ENCODE measurements at places on chromosomes 12 and 14.
A peak's percentile ranks its signal among the peaks of the same experiment; 100 is the strongest.

GRCh38 chr12:132124766-132125425, 19.2 kb downstream of the DDX51 start:
- no peak for DNase-seq

DNA sequence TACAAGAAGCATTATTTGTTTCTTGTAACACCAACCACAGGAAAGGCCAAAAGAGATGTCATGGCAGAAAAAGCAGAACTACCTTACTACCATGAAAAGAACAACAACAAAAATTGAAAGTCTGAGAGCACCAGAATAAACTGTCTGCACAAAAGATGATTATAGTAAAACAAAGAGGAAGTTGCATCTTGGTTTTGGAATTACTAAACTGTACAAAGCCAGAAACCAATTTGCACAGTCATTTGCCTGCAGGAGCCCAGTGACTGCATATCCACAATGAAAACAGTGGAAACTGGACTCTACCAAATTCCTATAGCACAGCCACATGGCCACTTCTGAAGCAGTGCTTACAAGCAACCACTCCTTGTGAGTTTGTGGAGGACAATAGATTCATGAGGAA, 276.2 kb downstream of the SSPN start:
- peak; percentile 24 for DNase-seq

DNA sequence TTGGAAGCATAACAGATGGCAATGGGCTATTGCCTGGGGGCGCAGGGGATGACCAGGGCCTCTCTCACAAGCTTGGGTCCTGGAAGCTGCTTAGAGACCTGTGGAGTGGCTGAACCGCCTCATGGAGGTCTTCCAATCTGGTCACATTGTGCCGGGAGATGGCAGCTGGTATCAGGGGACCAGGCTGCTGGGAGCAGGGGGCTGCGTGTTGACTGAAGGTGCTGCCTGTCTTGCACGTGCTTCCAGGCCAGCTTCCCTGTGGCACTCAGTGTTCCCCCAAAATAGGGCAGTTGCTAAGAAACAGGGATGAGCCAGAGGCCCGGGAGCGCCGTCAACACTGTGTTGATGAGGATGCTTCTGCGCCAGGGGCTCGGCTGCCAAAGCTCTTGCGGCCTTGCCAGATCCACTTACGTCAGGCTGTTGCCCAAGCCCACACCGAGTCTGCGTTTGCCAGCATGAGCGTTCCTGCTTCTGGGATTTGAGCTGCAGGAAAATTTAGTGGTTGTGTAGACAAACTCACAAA, 39.8 kb downstream of the ELK3 start:
- DNase-seq, result peak; percentile 94

DNA sequence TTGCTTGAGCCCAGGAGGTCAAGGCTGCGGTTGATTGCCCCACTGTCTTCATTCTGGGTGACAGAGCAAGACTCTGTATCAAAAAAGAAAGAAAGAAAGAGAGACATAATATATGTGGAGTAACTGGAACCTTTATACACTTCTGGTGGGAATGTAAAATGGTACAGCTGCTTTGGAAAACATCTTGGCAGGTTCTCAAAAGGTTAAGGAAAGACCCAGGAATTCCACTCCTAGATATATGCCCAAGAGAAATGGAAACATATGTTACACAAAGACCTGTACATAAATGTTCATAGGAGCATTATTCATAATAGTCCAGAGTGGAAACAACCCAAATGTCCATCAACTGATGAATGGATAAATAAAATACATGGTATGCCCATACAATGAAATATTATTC, 7.2 kb downstream of the RBMS2 start:
- no peak for DNase-seq

GRCh38 chr12:113395119-113395518, 8.6 kb downstream of the SDS start:
- no peak for DNase-seq

DNA sequence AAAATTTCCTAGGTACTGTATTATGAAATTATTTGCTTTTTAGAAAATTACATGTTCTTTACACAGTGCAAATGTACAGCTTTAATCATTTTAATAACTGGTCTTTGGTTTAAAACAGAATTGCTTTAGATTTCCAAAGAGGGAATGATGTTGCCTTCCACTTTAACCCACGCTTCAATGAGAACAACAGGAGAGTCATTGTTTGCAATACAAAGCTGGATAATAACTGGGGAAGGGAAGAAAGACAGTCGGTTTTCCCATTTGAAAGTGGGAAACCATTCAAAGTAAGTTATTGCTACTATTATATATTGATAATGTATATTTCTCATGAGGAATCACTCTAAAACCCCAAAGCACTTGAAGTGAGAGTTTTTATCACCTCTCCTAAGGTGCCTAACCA, 13.4 kb downstream of the LGALS3 start:
- DNase-seq, result no peak

- DNase-seq, result no peak
Measured at GRCh38 chr12:132448463-132448820, 41.5 kb upstream of the FBRSL1 start.

DNA sequence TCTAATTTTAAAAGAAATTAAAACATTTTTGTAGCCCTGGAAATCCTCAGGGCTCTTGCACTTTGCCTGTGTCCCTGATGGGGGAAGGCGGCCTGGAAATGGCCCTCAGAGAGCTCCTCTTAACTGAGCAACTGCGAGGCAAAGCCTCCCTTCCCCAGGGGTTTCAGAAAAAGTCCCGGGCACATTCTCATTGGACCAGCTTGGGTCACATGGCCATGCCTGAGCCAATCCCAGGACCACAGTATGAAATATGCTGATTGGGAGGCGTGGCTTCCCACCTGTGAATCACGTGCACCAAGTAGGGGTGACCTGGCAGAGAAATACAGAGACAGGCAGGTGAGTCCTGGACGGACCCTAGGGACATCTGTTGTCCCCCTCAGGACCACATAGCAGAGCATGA, 90.4 kb upstream of the SFSWAP start:
- no peak for DNase-seq

DNA sequence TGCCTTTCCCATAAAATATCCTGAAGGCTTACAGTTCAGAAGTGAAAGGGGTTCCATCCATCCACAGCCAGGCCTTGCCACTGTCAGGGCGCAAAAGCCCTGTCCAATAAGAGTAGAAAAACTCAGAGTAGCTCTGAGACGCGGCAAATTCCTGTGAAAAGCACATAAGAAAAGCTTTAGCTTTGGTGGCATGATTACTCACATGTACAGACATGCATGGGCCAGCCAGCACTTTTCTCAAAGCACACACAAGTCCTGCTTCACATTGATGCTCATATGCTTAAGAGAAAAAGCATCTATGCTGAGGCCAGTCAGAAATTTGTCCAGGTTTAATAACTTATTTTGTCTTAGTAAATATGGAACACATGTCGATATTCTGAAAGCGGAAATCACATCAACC, 25.5 kb downstream of the CLEC1A start:
- DNase-seq, result no peak

DNA sequence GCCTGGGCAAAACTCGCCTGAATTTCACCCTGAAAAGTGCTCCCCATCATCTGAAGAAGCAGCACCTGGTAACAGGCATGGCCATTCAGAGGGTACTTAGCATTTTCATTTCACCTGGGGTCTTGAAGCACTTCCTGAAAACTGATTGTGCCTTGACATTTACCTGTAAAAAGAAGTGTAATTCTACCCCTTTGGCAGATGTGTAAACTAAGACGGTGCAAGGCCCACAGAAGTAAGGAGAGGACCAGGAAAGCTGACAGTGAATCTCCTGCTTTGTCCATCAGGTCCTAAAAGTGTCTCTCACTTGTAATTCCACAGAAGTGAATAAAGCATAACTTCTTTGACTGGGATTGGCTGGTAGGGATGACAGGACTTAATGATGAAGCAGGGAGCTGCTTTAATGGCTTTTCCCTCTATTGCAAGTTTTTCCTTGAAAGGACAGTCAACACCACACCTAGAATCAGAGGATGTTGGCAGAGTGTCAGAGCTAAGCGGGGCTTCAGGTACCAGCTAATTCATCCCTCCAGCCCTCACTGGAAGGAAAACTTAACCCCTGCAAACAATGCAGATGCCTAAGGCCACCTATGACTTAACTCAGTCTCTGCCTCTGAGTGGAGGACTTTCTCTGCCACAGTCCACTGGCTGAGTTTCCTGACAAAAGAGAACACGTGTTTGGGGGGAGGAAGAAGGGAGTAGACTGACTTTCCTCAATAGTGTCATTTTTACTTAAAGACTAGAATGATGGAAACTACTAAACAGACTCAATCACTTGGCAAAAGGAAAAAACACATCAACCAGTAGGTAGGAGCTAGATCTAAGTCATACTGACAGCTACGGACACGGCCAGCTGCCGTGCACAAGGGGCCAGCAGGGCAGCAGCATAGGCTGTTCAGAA, 74.7 kb downstream of the NUAK1 start:
- no peak for DNase-seq

DNA sequence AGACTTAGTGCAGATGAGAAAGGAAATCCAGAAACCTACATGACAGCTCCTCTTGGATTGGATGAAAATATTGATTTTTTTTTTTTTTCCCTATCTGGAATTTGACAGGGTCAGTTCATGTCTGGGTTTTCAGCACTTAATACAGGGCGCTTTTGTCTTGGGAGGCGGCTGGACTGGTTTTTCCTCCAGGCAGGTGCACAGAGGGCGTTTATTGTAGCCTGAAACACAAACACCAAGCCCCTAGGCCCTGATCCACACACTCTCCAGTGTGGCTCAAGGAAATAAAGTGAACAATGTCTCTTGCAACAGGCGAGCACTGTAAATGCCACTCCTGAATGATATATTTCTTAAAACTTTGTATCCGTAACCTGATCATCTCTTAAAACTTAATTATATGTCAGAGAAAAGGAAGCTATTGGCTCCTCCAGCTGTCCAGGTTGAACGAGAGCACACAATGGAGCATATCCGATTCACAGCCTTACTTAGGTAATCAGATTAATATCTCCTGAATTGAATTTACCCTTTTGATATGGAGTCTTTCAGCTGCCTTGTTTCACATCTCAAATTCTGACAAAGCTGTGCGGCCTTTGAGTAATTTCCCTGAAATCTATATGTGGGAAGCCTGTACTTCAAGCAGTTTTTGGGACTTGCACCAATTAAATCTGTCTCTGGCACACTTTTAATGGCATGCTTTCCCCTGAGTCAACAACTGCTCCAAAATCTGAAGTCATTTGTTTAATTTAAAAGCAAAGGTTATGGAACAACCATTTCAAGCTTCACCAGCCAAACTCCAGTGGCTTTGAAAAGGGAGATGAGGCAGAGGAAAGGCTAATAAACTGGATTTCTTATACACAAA, 485.7 kb downstream of the ZFP36L1 start:
- DNase-seq, result no peak

DNA sequence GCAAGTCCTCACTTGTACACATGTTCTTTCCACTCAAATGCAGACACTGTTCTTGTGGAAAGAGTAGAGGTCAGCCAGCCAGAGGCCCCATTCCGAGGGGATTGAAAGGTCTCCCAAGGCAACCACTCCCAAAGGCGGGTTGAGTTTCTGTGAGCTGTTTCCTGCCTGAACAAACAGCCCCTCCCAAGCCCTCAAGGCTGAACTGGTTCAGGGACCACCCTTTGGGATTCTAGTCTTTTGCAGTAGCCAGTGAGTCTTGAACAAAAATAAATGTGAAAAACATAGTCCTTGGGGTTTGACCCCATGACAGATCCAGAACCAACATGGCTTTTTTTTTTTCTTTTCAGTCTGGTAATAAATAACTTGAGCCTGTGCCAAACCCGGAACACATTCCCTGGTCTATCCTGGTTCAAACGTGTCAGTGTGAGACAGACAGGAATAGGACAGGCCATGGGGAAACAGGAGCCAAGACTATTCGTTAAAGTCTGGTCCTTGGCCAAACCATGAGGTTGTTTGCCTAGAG, 17.6 kb upstream of the STK38L start:
- no peak for DNase-seq

DNA sequence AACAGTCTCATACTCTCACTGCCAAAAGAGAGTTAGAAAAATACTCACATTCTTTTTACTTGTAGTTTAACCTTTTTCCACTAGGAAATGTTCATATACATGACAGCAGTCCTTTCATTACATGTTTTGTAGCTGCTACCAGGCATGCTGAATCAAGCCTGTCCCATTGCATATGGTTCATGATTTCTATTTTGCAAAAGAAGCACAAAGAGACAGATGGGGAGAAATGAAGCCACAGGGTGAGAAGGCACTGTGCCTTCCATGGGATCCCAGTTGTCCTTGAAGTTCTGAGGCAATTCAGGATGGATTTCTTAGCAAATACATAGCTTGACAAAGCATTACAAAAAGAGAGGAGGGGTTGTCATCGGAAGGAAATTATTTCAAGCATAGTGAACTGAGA, 89.5 kb downstream of the SMOC1 start:
- no peak for DNase-seq

GRCh38 chr14:68794130-68794850, 1.4 kb upstream of the ZFP36L1 start:
- DNase-seq, result peak; percentile 91

DNA sequence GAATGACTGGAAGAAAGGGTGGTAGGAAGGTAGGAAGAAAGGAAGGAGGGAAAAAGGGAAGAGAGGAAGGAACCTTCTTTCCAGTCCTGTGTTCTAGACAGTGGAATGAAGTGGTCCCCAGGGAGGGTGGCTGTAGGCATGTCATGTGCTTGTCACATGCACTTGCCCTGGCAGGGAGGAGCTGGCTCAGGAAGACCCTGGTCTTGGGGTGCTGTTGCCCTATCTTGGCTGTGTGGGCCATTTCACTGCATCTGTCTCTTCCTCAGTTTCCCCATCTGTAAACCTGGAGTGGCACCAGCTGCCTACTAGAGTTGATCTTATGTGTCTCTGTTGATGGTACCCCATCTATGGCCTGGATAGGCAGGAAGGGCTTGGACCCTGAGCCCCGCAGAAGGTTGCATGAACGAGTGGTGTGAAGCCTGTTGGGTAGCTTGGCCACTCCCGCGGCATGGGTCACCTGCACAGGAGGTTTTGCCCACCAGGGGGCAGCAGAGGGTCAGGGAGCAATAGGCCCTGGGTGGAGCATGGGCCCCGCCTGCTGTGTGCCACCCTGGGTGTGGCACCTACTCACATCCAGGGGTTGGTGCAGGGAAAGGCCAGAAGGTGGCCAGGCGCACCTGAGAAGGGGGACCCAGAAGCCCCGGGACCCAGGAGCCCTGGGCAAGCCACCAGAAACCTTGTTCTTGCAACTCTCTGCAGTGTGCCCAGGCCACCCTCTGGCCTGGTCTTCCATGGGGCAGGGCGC, 25.1 kb downstream of the MEG3 start:
- DNase-seq, result no peak

DNA sequence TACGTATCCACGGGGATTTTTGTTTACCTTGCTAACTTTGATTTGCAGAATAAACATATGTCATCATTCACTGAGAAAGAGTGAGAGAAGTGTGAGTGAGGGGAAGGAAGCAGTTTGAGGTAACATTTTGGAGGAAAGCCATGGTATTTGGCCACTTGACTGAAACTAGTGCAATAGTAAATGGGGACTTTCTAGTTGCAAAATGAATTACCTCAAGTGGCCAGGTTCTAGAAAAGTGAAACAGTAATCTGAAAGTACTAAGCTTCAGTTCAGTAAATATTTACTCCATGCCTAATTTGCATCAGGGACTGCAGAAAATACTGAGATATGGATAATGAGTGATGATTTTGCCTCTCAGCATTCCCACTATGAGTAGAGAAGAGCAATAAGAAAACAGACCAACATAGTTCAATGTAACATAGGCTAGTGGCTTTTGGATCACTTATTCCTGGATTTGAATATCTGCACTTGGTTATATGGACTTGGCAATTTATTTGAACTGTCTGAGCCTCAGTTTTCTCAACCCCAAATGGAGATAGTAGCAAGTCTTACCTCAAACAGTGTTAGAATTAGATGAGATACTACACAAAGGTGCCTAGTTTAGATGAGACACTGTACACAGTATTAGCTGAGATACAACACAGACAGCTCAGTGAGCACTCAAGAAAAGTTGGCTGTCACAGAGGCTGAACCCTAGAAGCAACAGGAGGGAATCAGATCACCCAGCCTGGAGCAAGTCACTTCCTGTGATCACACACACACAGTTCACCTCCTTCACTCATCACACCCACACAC, 439.1 kb downstream of the NPAS3 start:
- no peak for DNase-seq
